Pons (tissue), 1 donor: ENCODE measurements at places on chromosomes 12 and 14.

DNA sequence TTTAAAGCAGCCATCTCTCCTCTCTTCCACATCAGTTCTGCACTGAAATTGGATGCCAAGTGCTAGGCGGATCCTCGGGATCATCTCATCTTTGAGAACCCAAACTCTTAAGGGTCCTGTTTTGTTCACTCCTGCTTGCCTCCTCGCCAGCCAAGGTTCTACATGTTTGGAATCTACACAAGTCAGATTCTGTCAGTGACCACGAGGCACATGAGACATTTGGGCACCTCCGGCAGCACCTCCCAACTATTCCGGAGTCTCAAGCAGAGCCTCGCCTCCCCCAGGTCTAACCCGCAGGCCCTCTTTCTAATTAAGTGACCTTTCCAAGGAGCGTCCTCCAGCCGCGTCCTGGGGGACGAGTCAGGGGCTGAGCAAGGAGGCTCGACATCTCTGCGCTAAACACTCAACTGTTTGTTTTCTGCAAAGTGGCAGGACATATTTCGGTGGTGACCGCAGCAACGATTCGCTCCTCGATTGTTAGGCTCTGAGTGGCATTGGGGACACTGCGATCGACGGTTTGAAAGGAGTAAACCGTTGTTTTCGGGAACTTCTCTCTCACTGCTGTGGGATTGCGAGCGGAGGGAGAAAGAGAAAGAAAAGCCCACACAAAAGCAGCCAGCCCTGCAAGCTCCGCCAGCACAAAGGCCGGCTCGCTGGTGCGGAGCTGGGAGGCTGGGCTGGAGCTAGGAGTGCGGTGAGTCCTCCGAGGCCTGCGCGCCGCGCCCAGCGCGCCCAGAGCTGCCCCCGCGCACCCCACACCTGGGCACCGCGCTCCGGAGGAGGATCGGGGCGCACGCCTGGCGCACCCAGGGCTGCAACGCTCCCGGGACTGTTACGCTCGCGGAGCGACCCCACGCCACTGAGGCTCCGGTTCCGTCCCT, 640 bp downstream of the ARMH4 start:
- DNase-seq = no peak

GRCh38 chr14:81260732-81261131, 40.0 kb upstream of the GTF2A1 start:
- DNase-seq = no peak

DNA sequence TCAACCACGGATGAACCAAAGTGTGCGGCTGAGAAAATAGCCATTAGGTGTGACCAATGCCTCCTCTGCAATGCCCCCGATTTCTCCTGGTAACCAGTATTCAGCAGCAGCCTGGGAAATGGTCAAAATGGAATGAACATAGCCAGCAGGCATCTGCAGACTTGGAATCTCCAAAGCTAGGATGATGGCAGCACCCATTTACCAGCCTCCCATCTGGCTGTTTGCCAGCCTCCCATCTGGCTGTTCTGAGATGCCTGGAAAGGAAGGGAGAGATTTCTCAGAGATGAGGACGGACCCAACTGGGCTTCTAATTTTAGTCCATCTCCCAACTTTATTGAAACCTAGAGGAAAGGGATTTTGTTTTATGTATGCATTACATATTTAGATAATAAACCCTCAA, 16.2 kb downstream of the CLMN start:
- DNase-seq = peak; percentile 70

- DNase-seq = no peak
These were observed 13.7 kb downstream of the FGF6 start for GRCh38 chr12:4431866-4432265.

DNA sequence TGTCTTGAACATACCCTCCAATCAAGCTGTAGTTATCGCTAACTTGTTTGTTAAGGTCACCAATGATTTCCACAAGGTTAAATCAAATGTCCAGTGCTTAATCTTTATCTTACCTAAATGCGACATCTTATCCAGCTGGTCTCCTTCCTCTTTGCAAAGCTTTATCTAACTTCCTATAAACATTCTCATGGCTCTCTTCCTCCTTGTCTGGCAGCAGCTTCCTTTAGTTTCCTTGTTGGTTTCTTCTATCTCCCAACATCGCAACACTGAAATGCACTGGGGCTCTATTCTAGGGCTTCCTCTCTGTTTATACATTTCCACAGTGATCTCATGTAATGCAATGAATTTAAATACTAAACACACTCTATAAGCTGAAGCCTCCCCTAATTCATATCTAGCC, 28.7 kb downstream of the UBE2N start:
- DNase-seq = peak; percentile 51

- peak; percentile 77 for DNase-seq
These were observed at the start of gene OAS1 for GRCh38 chr12:112906712-112907414. OAS1 (plus strand) TSS chr12:112906962; CDS start chr12:112907040, 78 bp downstream.

DNA sequence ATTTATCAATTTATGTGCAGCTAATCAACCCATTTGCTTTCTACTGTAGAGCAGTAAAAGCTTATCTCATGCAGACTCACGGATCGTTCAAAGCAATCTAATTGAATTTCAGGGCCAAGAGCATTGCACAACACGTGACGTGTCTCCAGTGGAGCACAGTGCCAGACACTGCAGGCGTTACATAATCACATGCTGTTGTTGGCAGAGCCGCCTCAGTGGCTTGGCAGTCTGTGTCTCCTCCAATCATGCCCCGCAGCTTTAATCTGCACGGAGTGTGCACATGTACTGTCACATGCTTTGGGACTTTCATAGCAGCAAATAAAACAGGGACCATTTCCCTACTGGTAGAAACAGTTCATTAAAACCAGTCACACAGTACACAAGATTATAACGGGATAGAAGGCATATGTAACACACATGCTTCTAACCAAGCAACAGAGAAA, 309.3 kb downstream of the ITPR2 start:
- DNase-seq = peak; percentile 95

GRCh38 chr12:29310899-29311298, 70.1 kb downstream of the ERGIC2 start:
- DNase-seq = no peak

DNA sequence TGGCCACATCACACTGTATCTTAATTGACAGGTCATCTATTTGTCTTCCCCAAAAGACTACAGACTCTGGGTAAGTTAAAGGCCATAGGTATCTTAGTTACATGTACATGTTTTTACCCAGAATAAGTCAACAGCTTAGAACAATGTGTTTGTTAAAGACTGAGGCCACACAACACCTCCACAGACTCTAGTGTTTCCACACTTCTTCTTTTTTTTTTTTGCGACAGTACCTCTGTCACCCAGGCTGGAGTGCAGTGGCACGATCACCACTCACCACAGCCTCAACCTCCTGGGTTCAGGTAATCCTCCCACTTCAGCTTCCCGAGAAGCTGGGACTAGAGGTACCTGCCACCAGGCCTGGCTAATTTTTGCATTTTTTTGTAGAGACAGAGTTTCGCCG, 1.3 kb downstream of the GPN3 start:
- no peak for DNase-seq
